ENCODE measurements at places on chromosomes 16 and 17. TPM values are rescaled to one million over a fixed set of nuclear protein-coding genes. Genes with fewer than 3 reads are reported as not detected.
A peak's percentile ranks its signal among the peaks of the same experiment; 100 is the strongest.

GRCh38 chr16:1290063-1290501, 19.4 kb upstream of the UBE2I start:
- peak; percentile 66 for DNase-seq

DNA sequence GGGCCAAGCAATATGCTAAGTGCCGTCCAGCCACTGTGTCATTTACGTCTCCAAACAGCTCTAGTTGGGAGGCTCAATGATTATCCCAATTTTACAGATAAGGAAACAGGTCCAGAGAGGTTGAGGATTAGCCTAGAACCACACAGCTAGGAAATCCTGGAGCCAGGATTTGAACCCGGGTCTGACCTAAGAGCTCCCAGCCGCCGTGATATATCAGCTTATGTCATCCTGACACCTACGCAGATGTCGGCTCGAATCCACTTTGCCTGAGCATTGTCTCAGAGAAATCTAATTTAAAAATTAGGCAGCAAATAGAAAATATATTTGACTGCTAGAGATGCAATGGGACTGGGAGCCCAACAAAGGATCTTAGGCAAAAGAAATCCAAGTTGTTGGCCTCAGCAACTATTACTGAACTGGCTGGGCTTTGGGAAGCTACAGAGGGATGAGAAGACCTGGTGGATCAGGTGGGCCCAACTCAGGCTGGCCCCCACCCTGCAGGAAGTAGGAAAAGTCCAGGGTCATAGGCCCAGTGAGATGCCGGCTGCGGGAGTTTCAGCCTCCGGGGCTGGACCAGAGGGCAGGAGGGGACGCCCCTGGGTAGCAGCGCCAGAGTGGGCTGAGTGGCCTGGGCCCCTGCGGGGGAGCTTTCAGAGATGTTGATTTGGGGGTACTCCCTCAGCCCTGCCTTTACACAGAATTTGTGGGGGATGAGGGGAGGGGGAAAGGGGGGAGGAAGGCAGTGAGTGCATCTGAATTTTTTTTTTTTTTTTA, 35.1 kb upstream of the IL21R start:
- DNase-seq = no peak

GRCh38 chr16:30947541-30947858, 1.4 kb upstream of the ORAI3 start:
- DNase-seq = no peak

Gene KRTAP4-5
- total RNA-seq = not detected

Gene TEX19
- total RNA-seq = not detected

Gene HID1
- 11.7 TPM for total RNA-seq

Gene PLD6
- 2.9 TPM for total RNA-seq

Data from posterior vena cava (tissue), 2 donors.